ENCODE measurements at places on chromosomes 3 and 15.

GRCh38 chr15:53512029-53512428 lies 247.4 kb downstream of the WDR72 start:
- no peak for DNase-seq

GRCh38 chr3:119258915-119259314 lies 18.2 kb upstream of the B4GALT4 start:
- DNase-seq = no peak

- no peak for DNase-seq
Observed at GRCh38 chr15:82047453-82048400, 1.9 kb upstream of the MEX3B start.

GRCh38 chr3:183962807-183963206 lies 54.9 kb downstream of the ABCC5 start:
- DNase-seq = no peak

- no peak for DNase-seq
Observed at GRCh38 chr15:68399096-68400065, 32.6 kb downstream of the ITGA11 start.

- no peak for DNase-seq
Observed at GRCh38 chr15:31228980-31229826, 97.4 kb upstream of the KLF13 start.

GRCh38 chr15:61992518-61992917 lies 67.7 kb downstream of the VPS13C start:
- DNase-seq = no peak

DNA sequence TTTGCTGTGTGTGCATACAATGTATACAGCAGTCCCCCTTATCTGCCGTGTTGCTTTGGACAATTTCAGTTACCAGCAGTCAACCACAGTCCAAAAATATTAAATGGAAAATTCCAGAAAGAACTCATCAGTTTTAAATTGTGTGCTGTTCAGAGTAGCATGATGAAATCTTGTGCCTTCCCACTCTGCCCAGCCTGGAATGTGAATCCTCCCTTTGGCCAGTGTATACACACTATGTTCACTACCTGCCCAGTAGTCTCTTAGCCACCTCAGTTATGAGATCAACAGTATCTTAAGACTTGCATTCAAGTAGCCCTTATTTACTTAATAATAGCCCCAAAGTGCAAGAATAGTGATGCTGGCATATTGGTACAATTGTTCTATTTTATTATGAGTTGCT lies 133.6 kb upstream of the ABHD17C start:
- DNase-seq = no peak

DNA sequence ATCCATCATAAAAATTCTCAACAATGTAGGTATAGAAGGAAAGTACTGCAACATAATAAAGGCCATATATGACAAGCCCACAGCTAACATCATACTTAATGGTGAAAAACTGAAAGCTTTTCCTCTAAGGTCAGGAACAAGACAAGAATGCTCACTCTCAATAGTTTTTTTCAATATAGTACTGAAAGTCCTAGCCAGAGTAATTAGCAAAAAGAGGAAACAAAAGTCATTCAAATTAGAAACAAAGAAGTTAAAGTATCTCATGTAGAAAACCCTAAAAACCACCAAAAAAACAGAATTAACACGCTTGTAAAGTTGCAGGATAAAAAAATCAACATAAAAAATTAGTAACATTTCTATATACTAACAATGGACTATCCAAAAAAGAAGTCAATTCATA lies 61.8 kb downstream of the MYH15 start:
- DNase-seq = no peak

GRCh38 chr3:11635680-11636393 lies 7.9 kb downstream of the VGLL4 start:
- DNase-seq = no peak

- no peak for DNase-seq
Observed at GRCh38 chr3:50545781-50546180, 21.8 kb downstream of the C3orf18 start.

DNA sequence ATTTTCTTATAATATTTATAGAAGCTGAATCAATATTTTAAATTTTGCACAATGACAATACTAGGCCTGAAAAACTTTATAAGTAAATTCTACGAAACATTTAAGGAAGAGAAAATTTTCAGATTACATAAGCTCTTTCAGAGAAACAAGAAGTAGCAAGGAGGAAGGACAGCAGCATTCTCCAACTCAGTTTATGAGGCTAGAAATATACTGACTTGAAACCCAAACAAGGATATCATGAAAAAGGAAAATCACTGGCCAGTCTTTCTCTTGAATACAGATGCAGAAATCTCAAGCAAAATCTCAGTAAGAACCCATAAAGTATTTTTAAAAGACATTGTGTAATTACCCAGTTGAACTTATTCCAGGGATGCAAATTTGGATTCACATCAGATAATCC lies 121.3 kb downstream of the STAC start:
- DNase-seq = no peak

DNA sequence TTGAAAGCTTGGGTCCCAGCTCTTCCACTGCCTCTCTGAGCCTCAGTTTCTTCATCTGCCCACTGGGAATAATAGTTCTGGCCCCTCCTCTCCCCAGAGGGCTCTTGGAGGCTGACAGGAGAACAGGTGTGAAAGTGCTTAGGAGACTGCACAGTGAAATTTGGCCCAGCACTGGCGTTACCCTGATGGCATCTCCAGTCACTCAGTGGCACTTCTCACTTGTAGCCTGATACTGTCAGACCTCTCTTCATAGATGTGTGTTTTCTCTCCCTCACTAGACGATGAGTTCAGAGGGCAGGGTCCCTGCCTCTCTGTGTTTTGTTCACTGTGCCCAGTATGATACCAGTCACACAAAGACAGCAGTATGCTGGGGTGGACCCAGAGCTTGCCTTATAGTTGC lies 22.2 kb upstream of the IGDCC3 start:
- DNase-seq = no peak

DNA sequence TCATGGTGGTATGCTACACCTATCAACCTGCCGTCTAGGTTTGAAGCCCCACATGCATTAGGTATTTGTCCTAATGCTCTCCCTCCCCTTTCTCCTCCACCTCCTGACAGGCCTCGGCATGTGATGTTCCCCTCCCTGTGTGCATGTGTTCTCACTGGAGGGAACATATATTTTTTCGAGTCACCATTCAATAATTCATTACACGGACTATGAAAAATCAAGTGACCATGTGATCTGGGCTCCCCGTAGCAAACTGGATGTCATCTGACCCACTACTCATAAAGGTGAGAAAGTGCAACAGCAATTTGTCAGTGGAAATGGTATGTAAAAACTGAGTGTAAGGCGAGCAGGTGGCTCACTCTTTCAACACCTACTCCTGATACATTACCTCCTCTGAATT lies 224.3 kb upstream of the RASGRP1 start:
- no peak for DNase-seq

DNA sequence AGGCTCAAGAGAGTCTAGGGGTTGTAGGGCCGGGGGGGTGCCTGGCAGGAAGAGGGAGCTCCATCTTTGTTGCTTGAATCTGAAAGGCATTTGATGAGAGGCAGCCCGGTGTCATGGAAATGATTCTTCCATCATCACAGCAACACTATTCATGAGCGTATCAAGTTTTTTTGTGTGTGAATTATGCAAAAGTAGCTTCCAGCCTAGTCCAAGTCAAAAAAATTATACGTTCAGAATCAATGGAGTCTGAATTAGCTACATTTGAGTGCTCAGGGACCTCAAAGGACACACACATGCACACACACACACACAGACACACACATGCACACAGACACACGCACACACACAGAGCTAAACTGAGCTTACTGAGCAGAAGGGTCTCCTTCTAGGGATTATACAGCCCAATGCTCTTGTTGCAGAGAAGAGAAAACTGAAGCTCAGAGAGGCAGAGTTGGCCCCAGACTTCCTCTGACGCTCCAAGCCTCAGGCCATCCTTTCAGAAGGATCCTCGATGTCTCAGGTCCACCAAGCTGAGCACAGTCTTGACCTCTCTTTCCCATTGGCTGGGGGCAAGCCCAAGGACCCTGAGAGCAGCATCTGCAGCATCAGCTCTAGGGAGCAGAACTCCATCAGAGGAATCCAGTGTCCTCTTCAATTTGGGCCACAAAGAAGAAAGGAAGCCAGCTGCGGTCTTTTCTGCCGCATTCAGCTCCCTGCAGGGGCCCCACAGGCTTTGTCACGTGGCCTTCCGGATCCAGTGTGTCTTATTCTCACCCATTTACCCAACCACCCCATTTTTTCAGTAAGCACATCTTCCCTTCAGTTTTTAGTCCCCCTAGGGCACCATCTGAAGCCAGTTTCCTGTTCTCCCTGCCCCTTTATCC lies 228.0 kb downstream of the UACA start:
- DNase-seq = no peak

GRCh38 chr3:119635719-119636118 lies 24.7 kb downstream of the POPDC2 start:
- no peak for DNase-seq

- DNase-seq = no peak
Observed at GRCh38 chr3:100865442-100865841, 127.8 kb downstream of the ABI3BP start.

DNA sequence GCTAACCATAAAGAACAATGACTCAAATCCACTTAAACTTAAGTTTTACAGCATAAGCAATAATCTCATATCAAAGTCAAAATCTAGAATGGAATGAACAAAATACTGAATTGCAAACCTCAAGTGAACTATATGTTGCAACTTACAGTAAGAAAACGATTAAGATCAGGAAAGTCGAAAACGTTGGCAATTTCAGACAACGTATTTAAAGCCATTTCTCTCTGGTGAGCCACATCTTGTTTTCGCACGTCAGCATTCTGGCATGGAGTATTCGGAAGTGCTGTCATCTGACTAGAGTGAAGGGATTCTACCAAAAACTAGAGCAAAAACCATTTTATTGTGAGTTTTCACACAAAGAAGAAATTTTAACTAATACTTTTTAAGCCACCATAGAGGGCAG lies 28.5 kb downstream of the ATR start:
- no peak for DNase-seq

- DNase-seq = no peak
Observed at GRCh38 chr3:138914870-138915502, 32.0 kb downstream of the FOXL2 start.

DNA sequence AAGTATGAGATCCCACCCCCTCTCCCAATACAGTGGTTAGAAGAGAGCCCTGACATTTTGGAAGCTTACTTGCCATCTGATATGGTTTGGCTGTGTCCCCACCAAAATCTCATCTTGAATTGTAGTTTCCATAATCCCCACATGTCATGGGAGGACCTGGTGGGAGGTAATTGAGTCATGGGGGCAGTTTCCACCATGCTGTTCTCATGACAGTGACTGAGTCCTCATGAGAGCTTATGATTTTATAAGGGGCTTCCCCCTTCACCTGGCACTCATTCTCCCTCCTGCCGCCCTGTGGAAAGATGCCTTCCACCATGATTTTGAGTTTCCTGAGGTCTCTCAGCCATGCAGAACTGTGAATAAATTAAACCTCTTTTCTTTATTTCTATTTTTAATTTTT lies 28.8 kb upstream of the HES1 start:
- DNase-seq = no peak

DNA sequence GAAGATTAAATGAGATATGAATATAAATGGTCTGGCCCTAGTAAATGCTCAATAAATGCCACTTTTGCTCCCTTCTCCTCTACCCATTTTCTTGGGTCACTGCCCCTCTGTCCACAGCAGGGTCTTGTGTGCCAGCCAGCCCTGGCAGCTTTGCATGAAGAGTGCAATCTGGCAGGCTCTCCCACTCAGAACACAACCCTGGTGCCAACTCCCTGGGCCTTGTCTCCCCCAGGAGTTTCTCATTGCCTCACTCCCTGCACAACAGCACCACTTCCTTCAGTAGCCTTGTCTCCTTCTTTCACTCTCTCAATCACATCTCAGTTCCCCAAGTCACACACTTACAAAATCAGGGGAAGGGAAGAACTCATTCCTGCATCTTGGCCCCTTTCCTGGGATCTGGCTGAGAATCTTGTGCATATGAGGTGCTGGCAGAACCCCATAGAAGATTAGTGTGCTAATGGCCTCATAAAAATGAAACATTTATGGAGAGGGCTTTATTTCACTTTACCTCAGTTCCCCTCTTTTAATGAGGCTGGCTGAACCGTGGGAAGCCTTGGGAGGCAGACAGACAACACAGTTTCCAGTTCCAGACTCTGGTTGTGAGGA lies 445.9 kb upstream of the PROK2 start:
- DNase-seq = no peak

DNA sequence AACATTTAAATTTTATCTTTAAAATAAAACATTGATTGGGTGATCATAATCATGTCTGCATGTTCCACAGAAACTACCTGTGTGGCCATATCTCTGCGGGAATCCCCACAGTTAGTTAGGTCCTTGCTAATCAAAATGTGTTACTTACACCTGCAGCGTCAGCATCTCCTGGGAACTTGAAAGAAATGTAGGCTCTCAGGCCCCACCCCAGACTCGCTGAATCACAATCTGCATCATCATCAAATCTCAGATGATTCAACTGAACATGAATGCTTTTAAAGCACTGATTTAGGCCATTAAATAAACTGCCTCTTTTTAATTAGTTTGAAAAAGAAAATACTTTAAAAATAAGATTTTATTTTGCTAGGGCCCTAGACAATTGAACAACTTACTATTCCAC lies 577.8 kb downstream of the PYDC2 start:
- DNase-seq = no peak

DNA sequence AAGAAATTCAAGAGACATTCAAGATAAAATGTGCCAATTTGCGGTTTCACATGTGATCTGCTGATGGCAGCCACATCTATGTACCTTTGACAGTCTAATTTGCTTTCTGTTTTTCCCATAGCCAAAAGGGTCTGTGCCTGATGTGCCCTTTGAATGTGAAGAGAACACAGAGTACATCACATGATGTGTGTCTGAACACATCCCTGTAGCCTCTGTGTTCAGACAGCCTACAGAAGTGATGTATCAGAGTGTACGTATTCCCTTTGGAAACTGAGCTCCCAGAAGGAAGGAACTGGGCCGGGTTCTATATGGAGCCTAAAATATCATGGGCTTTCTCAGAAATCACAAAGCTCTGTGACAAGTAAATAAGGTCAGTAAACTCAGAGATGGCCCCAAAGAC lies 52.4 kb downstream of the BOC start:
- DNase-seq = no peak

Measured in activated CD4-positive, CD25-positive, alpha-beta regulatory T cell treated with anti-CD3 and anti-CD28 coated beads, Interleukin-2, amount 50 U/mL, for 72 hours (primary cell).